ENCODE measurements at places on chromosomes 16 and 17.

DNA sequence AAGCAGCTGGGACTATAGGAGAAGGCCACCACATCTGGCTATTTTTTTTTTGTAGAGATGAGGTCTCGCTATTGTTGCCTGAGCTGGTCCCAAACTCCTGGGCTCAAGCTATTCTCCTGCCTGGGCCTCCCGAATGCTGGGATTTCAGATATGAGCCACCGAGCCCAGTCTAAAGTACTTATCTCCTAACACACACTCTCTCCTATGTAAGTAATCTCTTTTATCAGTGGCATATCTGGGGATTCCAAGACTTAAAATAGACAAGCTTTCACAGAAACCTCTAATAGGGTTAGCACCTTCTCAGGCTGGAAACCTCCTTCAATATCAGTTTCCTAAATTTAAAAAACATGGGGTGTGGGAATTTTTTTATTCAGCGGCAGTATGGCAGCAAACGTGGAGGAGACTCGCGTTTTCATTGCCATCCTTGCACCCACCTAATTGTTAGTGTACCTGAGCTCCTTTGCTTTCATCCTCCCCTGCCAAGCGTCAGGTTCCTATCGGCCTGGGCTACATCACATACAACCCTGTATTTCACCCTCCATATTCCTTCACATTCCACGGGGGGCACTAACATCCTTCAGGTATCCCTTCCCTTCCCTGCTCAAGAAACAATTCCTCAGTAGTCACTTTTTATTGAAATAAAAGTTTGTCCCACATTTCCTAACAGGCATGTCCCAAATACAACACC lies 1.1 kb downstream of the EZH1 start:
- no peak for DNase-seq

GRCh38 chr16:13939821-13940220 lies 19.9 kb downstream of the ERCC4 start:
- DNase-seq, result no peak

GRCh38 chr17:67082107-67082506 lies 37.8 kb downstream of the CACNG1 start:
- DNase-seq, result no peak

- peak; percentile 57 for DNase-seq
Measured at GRCh38 chr16:66961065-66961744, at the start of gene CES3. CES3 (plus strand) TSS chr16:66961266; CDS start chr16:66961308, 42 bp downstream.

DNA sequence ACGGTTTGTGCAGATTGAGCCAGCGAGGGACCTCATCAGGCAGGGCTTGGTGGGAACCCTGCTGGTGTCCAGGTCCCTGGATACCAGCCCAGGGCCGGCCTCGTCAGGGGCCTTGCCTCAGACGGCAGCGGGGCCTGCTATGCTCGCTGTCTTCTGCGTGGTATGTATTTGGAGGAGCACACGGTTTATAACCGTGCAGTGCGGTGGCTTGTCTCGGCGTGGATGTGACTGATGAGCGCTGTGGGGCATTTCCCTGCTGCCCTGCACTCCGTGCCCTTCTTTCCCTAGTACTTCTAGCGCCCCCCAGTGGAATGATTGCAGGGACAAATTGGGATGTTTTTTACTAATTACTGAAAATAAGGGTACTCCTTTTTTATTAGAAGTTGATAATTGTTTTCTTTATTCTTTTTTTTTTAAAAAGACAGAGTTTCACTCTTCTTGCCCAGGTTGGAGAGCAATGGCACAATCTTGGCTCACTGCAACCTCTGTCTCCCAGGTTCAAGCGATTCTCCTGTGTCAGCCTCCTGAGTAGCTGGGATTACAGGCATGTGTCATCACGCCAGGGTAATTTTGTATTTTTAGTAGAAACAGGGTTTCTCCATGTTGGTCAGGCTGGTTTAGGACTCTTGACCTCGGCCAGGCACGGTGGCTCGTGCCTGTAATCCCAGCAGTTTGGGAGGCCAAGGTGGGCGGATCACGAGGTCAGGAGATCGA lies 15.3 kb downstream of the TBCD start:
- peak; percentile 31 for DNase-seq

DNA sequence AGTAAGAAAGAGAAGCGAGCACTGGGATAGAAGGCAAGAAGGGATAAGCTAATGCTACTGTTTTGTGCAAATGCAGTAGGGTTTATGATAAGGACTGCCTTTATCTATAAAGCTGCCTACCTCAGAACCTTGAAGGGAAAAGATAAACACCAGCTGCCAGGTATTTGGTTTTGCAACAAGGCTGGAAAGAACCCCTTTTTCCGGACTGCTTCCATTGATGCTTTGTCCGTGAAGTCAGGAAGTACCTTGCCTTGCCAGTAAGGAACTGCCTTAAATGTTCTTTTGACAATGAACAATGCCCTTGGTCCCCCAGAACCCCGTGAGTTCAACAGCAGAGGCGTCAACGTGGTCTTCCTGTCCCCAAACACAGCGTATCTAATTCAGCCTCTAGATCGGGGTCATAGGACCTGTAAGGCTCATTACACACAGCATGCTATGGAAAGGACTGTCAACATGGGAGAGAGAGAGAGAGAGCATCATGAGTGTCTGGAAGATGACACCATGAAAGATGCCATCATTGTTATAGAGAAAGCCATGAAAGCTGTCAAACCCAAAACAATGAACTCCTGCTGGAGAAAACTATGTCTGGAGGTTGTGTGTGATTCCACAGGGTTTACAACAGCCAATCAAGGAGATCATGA lies 113.4 kb downstream of the ANKRD11 start:
- DNase-seq, result no peak

GRCh38 chr17:62067165-62068145 lies 2.4 kb upstream of the MED13 start:
- DNase-seq, result no peak

GRCh38 chr17:16446338-16446983 lies 31.1 kb downstream of the TRPV2 start:
- DNase-seq, result no peak

DNA sequence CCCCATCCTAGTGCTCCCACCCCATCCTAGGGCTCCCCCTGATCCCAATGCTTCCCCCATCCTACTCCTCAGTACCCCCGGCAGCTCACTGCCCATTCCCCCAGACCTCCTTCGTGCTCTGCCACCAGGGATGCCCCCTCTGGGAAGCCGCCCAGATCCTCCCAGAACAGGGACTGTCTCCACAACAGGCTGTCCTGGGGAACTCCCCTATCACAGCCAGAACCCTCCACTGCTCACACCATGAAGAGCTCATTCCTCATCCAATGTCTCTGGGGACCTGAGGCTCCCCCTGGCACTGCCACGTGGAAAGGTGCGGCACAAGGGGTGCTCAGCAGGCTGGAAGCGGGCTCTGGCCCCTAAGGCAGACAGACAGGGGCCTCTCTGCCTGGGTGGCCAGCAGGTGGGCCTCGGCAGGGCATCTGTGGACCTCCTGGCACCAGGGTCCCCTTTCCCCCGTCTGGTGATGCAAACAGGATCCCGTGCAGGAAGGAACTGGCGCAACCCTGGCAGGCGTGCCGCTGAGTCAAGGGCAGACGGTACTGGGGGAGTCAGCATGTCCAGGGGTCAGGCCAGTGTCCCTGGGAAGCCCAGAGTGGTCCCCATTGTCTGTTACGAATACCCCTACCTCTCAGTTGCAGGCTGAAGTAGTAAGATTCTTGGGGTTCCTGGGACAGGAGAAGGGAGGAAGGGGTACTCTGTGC lies 14.8 kb upstream of the PVALEF start:
- DNase-seq, result no peak

DNA sequence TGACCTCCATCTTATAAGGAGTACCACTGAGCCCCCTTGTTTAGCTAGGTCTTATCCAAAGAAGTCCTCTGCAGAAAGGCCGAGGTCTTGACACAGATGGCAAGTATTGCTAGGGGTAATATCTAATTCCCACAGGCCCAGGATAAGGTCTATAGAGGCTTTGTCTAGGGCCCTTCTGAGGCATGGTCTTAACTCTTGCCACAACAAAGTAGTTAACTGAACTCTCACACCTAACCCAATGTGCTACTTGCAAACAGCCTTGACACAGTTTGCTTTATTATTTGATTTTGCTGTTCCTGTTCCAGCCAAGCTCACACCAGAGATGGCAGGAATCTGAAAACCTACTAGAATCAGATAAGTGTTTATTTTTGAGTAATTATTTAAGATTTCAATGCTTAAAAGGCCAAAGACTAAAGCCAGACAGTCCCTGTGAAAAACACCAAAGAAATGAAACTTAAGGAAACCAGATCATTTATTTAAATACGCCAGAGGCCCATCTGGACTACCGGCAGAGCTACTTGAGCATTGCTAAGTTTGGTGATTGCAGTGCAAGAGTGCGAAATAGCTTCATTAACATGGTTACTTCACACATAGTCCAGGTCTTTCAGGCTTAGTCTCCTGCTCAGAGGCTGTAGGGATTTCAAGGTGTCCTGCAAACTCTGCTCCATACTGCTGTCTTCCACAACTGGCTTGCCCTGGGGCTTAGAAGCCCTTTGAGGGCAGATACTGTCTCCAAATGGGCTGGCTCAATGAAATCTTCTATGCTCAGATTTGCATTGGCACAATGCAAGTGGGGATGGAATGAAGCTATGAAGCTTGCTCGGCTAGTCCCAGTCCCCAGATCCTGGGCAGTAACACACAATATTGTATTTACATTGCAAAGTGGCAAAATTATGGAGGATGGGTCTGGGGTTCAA lies 28.5 kb upstream of the SUPT4H1 start:
- DNase-seq, result no peak

- DNase-seq, result no peak
Measured at GRCh38 chr17:29195465-29196081, 15.4 kb upstream of the MYO18A start.

GRCh38 chr16:51698647-51699046 lies 547.6 kb upstream of the SALL1 start:
- no peak for DNase-seq

DNA sequence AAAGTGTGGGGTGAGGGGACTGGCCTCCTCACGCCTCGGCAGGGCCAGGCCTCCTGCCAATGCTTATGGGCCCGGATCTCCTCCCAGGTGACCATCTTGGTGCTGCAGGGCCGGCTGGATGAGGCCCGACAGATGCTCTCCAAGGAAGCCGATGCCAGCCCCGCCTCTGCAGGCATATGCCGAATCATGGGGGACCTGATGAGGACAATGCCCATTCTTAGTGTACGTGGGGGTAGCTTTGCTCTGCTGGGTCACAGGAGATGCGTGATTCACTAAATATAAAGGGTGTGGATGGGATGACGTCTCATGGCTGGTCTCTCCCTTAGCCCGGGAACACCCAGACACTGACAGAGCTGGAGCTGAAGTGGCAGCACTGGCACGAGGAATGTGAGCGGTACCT lies 19.5 kb downstream of the NUP85 start:
- DNase-seq, result no peak

- DNase-seq, result no peak
Measured at GRCh38 chr16:17027488-17028129, 443.2 kb downstream of the XYLT1 start.

DNA sequence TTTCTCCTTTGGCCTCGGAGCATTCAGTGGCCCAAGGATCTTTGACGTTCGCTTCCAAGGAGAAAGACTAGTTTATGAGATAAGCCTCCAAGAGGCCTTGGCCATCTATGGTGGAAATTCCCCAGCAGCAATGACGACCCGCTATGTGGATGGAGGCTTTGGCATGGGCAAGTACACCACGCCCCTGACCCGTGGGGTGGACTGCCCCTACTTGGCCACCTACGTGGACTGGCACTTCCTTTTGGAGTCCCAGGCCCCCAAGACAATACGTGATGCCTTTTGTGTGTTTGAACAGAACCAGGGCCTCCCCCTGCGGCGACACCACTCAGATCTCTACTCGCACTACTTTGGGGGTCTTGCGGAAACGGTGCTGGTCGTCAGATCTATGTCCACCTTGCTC lies 1.4 kb downstream of the AOC3 start:
- DNase-seq, result no peak

DNA sequence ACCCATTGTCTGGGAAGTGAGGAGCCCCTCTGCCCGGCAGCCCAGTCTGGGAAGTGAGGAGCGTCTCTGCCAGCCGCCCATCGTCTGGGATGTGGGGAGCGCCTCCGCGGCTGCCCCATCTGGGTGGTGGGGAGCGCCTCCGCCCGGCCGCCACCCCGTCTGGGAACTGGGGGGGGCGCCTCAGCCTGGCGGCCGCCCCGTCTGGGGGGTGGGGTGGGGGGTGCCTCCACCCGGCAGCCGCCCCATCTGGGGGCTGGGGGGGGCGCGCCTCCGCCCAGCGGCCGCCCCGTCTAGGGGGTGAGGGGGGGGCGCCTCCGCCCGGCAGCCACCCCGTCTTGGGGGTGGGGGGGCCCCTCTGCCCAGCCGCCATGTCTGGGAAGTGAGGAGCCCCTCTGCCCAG lies 78.4 kb downstream of the RPGRIP1L start:
- no peak for DNase-seq

DNA sequence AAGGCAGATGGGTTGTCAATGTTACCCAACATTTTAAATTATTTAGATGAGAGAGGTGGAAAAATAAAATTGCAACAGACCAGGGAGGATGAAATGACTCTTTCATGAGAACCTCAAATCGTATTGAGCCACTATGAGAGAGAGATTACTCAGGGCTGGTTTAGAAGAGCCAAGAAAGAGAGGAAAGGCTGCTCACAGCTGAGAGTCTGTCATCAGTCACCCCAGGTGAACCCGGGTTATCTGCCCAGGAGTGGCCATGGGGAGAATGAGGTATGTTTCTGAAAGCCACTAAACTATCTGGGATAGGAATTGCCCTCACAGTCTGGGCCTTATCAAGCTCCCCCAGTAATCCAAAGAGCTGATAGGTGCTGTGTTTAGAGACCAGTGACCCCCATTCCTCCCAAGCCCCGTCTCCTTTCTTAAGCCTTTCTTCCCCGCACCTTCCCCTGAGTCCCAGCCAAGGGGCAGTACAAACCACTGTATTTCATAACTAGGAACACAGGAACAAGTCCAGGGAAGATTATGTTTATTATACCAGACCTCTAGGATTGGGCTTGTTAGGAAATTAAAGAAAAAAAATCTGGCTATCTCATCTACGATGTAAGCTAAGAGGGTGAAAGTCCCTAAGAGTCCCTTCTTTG lies 158.9 kb upstream of the NOL11 start:
- no peak for DNase-seq

DNA sequence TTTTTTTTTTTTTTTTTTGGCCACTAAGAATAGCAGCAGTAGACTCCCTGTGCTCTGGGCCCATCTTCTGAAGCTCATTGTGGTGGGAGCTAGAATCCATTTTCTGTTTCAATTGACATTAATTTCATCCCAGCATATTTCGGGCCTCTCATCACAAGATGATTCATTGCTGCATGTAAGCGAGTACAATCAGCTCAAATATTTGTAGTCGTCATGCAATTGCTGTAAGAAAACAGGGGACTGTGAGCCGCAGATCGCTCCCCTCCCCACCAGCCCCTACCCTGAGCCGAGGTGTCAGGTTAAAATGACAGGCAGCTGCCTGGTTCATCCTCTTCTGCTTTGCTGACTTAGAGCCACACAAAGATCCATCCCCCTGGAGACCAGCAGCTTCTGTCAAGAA lies 358.8 kb upstream of the CDH5 start:
- no peak for DNase-seq

Data from NCI-H2029 (cell line).